ENCODE measurements at places on chromosomes 2 and 18. TPM values are rescaled to one million over a fixed set of nuclear protein-coding genes. Genes with fewer than 3 reads are reported as not detected.
A peak's percentile ranks its signal among the peaks of the same experiment; 100 is the strongest.

- DNase-seq: no peak
These were observed 23.3 kb downstream of the PLEK start for GRCh38 chr2:68388358-68388757.

DNA sequence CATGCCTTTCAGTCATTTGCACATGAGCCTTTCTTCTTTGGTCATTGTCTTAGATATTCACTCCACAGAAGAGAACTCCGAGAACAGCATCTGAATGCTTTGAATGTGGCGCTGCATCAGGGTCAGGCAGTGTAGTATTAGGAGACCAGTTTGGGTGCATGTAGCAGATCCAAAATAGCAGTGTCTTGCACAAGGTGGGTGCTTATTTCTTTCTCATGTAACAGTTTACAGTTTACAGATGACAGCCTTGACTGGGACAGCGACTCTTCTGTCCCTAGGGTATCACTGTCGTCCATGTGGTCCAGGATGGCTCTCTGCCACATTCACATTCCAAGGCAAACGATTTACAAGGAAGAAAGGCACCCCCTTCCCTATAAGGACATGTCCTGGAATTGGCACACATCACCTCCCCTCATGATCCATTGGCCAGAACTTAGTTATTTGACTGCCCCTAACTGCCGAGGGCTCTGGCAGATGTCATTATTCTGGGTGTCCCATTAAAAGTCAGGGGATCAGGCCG is 101.0 kb downstream of the STPG4 start:
- no peak for DNase-seq

GRCh38 chr2:20584399-20585358 is 66.2 kb downstream of the HS1BP3 start:
- peak; percentile 56 for DNase-seq

- DNase-seq: no peak
These were observed 37.0 kb downstream of the MRPL30 start for GRCh38 chr2:99217929-99218501.

GRCh38 chr2:196598412-196598811 is 41.1 kb upstream of the CCDC150 start:
- no peak for DNase-seq

GRCh38 chr2:120132691-120133090 is 90.5 kb downstream of the TMEM185B start:
- no peak for DNase-seq

DNA sequence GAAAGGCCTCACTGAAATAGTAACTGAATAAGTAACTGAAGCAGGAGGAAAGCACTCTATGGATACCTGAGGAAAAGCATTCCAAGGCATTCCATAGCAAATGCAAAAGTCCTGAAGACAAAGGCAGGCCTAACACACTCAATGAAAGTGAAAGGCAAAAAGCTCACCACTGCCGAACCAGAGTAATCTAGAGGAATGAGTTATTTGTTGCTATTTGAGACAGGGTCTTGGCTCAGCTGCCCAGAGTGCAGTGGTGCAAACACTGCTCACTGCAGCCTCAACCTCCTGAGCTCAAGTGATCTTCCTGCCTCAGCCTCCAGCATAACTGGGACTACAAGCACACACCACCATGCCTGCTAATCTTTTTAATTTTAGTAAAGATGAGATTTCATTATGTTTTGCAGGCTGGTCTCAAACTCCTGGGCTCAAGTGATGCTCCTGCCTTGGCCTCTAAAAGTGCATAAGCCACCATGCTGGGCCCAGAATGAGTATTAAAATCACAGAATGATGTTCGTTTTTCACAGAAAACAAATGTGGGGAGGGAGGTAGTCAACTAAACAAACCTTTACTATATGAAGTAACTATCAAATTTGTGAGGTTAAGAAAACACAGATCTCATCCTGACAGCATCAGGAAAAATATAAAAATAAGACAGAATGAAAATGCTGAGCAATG is 17.9 kb downstream of the PIAS2 start:
- no peak for DNase-seq

- no peak for DNase-seq
These were observed 23.5 kb downstream of the EMX1 start for GRCh38 chr2:72940786-72941185.

DNA sequence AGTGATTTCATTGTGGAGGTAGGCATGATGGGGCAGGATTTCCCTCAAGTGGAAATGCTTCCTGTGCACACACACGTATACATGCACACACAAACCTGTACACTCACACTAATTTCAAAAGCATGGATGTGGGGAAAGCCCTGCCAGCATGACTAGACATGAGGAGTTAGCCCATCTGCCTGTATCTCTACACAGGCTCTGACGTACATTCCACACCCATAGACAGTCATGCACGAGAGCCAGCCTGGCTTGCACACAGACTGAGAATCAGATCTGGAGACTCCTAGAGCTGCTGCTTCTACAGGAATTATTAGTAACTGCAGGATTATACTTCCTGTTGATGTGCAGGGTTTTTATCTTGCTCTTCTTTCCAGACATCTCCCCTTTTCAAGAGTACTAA is 27.3 kb upstream of the NFU1 start:
- no peak for DNase-seq

DNA sequence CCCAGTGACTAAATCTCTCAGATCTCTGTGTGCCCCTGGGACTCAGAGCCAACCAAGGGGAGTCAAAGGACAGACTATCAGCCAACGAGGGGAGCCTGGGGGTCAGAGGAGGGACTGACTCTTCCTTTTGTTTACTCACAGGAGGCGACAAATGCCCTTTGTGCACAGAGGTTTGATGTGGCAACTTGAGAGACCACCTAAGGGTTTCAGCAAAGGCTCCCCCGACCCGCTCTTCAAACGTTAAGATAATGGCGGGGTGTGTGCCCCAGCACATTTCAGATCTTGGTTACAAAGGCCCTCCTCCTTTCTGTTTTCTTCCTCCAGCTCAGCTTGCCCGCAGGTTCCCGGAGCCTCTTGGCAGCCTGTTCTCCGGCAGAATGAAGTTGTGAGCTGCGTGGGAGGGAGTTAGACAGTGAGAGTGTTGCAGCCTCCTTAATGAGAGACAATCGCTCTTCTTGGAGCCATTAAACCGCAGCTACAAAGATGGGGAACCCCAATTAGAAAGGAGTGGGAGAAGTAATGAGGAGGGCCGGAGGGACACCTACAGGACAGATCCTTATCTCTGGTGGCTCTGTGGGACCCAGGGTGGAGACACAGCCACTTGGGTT is 76.2 kb downstream of the KIAA2012 start:
- peak; percentile 71 for DNase-seq

DNA sequence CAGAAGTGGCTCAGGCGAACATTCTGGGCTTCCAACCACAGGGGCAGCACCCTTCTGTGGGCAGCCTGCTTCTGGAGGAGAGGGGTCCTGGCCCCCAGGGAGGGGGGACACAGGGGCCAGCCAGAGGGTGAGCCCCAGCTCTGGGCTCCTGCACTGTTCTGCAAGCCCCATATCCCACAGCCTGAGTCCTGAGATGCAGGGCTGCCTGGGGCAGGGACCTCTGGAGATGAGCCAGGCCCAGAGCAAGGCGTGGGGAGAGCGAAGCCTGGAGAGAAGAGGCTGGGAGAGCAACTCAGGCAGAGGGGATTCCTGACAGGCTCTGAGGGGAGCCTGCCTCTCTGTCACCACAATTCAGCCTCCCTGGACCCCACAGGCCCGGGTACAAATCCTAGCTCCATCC is 13.5 kb upstream of the PRSS56 start:
- no peak for DNase-seq

DNA sequence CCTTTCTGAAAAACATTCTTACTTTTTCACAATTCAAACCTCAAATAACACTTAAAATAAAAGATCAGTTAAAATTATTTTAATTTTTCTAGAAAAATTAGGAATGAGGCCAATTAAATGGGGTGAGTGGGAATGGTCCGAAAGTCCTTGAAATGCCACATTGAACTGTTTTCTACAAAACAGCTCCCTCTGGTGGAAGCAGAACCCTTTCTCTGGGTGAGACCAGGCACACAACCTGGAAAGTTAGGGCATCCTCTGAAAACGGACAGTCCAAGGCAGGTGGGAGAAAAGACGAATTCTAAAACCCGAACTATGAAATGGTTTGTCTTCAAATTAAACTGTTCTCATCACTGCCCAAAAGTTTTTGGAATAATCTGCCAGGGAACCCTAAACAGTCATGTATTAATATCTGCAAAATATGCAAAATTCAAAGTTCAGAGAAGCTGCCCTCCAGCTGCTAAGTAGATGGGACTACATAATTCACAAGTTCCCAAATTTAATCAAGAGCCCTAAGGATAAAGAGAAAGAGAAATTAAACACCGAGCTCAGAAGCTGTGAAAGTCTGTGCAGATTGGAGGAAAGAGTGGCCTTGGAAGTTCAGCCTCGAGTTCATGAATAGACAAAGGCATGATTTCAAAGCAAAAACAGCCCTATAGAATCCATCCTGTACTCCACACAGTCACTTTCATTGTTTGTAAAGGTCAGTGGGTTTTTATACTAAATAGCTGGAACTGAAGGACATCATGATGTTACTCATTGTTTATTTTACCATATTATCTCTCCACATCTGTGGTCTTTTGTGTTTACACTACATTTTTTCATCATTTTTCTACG is 108.3 kb downstream of the PIEZO2 start:
- peak; percentile 66 for DNase-seq

DNA sequence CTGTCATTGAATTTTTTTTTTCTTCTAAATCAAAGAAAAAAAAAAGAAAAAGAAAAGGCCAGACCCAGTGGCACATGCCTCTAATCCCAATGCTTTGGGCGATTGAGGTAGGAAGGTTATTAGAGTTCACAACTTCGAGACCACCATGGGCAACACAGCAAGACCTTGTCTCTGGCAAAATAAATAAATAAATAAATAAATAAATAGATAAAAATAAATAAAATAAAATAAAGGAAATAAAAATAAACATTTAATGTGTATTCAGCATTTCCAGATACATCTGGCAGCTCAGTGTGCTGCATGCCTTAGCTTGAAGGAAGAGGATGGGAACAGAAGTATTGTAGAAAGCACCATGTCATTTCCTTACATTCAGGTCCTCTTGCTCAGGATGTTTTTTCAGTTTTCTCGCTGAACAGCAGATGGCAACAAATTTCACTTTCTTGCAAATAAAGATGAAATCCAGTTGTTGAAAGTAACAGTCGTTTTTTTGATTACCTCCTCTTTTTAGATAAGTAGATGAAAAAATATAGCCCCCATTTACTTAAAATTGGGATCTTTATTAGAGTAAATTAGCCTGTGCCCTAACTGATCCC is 25.7 kb upstream of the FAM178B start:
- no peak for DNase-seq

GRCh38 chr18:44687421-44687820 is 6.7 kb downstream of the SETBP1 start:
- DNase-seq: no peak

DNA sequence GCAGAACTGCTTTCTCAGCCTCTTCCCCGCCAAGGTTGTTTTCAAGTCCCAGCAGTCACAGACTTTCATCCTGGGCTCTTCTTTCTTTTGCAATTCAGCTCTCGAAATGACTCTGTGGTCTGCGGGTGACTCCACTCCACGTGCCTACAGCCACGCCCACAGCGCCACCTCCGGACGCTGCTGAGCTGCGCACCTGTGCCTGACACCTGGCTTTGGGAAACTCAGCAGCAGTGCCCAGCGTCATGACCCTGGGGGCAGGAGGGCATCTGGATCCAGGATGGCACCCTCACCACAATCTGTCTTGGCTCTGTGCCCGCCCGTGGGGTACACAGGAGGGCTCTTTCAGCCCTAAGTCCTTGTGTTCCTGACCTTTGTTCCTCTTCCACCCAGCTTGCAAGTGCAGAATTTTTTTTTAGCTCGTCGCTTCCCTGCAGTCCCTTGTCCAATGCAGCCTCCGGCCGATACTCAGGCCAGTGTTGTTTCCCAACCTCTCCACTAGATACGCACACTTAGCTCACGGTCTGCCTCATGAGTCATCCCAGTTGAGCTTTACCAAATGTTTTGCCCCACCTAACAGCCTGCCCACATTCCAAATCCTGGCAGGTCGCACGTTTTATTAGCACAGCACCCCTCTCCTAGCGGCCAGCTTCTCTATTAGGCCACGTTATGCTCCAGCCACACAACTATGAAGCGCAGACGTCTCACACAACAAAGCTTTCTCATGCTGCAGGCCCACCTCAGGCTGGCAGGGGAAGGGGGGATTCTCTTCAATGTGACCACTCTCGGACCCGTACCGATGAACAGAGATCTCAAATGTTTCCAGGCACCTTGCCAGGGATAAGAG is 6.5 kb upstream of the CAPN10 start:
- DNase-seq: no peak

- no peak for DNase-seq
These were observed 16.1 kb downstream of the ZCCHC2 start for GRCh38 chr18:62538881-62539280.

- no peak for DNase-seq
These were observed 20.9 kb upstream of the COL6A3 start for GRCh38 chr2:237434866-237435311.

DNA sequence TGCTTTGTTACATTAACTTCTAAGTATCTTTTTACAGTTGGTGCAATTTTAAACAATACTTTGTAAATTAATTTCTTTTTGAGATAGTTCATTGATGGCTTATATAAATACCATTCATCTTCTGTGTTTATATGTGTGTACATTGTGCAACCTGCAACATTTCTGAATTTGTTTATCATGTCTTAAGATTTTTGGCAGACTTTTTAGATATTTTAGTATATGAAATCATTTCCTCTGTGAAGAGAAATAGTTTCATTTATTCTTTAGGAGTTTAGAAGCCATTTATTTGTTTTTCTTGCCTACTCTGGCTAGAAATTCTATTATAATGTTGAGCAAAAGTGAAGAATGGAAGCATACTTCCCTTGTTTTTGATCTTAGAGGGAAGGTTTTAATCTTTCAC is 337.8 kb upstream of the DSEL start:
- DNase-seq: no peak

GRCh38 chr2:74080346-74080745 is 67.4 kb downstream of the BOLA3 start:
- no peak for DNase-seq

DNA sequence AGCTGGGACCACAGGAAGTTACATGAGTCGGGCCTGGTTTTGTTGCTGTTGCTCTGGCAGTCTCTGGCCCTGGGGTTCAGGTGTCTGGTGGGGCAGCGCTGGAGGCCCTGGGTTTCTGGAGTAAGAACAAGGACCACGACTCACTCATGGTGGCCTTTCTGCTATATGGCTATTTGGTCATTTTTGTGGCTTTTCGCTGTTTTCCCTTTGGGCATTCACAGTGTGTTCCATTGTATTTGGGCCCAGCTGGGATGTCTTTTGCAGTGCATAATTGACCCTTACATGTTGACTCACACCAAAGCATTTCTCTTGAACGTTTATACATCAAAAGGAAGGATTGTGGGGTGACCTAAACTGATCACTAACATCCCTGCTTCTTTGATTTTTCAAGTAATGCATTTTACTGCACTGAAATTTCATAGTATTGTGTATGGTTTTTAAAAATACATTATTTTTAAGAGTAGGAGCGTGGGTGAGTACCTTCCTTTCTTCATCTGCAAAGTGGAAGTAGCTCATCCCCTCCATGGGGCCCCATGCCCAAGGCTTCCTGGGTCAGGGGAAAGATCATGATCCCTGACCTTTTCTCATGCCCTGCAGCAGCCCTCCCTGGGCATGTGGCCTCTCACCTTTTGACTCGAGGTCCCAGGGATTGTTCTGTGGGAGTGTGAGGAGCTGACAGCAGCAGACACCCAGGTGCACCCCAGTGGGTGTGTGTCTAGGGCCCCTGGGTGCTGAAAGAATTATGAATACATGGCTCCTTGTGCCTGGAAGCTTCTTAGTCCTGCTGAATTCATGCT is 225.5 kb downstream of the AGAP1 start:
- DNase-seq: no peak

- no peak for DNase-seq
These were observed 505.5 kb upstream of the FAM98A start for GRCh38 chr2:34104601-34105000.

The CYP27A1 gene
- total RNA-seq: 51.8 TPM

The SCLY gene
- 15.1 TPM for total RNA-seq

The FAM168B gene
- total RNA-seq: 88.0 TPM

The PARD6G gene
- 11.2 TPM for total RNA-seq

Data from sciatic nerve (tissue), 2 donors.